Hippocampal formation (tissue), 2 donors: ENCODE measurements at places on chromosomes 13 and 19.

DNA sequence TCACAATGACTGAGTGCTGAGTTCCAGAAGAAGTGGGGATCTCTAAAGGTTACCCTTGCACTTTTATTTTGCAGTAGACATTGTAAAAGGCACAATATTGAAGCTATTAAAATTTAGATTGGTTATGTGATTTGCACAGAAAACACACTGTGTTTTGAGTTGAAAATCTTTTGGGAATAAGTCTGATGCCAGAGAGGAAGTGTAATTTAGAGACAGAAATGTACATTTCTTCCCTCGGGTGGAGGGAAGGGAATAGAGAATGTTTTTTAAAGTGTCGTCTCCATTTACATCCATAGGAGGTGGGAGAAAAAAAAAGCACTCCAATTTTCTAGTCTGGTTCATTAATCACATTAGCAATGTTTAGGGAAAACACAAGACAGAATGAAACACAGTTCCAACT is 465.8 kb downstream of the OLFM4 start:
- DNase-seq = no peak

DNA sequence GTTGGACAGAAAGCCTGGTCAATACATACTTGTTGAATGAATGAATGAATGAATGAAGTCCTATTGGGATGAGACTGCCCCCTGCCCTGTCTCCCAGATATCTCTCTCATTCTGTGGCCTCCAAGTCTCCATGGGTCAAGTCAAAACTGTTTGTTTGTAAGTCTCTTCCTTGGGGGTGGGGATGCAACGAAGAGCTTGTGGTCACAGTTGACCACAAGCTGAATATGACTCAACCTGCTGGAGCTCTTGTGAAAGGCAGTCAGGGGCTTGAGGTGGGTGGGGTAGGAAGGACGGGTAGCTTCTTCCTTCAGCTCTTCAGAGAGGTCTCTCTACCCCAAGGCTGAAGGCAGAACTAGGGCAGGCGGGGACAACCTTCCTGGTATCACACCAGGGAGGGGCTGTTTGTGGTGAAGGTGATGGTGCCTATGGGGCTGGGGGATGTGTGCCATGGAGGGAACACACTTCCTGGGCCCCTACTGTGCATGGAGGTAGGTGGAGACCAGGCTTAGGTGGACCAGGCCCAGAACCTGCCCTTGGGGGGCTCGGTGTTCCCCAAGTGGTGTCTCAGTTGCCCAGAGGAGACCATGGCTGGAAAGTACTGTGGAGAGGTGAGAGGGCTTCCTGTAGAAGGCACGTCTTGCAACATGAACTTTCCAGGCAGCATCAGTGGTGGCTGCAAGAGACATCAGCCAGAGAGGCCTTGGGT is 8.0 kb downstream of the MYO1F start:
- no peak for DNase-seq

DNA sequence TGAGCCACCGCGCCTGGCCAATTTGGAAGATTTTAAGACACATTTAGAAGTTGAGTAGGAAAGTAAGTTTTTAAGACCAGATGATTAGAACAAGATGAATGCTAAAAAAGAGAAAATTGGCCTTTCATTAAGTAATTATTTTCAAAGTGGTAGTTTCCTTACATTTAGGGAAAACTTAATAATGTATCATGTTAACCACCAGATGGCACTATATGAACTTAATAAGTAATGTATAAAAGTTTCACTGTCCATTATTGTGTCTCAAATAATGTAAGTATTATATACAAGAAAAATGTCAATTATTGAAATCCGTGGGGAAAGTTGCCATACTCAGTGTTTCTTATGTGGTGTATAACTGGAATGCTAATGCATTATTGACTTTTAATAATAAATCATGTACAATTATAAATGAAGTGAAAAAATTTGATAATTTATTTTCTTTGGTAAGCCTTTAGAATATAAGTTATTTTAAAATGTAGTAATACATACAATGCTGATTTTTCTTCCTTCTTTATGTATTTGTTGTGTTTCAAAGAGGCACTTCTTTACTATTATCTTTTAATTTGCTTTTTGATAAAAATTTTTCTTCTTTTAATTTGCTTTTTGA is 29.2 kb downstream of the COG6 start:
- no peak for DNase-seq

DNA sequence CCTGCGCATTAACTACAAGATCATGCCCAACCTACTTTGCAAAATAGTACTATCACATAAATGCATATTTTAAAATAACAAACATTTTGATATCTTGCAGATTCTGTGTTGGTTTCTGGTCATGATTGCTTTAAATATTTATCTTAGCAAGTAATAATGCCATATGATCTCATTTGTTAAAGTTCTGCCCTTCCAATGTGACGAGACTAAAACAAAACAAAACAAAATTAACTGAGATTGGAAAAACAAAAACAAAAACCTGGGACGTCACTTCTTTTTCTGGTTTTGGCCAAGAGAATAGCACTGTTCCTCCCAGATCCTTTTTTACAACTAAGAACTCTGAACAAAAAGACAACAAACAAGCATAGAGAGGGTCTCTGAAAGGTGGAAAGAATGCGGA is 436.3 kb downstream of the DACH1 start:
- DNase-seq = no peak

DNA sequence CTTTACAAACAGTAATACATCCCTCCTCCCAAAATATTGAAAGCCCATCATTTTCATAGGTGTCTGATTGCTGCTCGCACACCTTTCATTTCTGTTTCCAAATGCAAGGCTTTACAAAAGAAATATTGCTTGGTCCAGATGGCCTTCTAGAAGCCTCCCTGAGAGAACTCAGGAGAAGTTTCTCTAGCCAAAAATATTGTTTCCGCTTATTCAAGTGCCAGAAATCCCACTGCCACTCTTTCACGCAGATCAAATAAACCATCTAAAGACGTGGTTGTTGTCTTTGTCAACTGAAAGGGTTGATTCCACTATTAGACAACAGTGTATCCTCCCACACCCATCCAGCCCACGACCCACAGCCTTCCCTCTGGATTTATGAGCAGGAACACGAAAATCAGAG is 96.2 kb downstream of the ZIC5 start:
- no peak for DNase-seq

DNA sequence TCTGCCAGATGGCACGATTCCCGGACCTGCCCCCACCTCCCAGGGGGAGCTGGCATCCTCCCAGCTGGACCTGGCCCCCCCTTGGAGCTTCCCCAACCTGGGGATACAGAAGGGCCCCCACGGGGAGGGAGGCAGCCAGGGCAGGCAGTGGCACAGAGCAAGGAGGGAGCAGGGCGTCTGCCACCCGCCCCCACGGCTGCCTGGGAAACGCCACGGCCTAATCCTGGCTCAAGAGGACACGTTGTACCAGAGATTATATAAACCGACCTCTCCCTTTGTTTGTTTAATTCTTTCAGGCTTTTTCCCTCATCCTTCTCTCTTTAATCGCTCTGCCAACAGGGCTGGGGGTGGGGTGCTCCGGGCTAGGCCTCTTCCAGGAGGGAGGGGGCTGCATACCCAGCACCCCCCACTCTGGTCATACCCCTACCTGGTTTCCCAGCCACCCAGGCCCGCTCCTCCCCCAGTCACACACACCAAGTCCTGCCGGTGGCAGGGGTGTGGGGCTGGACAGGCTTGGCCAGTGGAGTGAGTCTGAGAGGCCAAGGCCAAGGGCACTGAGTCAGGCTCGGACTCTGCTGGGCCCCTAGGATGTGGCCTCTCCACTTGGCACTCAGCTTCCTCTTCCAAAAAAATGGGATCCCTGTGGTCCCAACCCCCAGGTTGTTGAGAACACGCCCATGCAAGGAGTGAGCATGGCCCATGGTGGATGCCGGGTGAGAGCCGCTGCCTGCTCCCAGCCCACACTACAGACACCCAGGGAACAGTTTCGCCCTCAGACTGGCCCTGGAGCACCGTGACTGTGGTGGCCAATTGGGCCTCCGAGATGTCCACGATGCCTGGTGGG is 29.5 kb upstream of the NFIC start:
- DNase-seq = peak; percentile 59

GRCh38 chr13:51894239-51894638 is 32.5 kb downstream of the CCDC70 start:
- no peak for DNase-seq

DNA sequence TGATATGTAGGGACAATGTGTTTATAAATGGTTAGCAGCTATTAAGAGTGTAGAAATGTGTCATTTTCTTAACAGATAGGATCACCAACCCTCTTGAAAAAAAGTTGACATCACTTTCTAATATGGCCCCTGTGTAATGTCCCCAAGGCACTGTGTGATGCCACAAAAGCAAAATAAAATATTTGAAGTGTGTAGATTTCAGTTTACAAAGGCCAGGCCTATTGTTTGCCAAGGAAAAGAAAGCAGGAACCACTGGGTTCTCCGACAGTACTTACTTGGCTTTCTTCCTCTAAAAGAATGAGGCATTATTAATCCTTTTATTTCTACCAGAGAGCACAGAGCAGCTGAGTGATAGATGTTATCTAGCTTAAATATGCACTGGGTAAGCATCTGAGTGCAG is 10.5 kb upstream of the GJA3 start:
- DNase-seq = no peak

GRCh38 chr19:8321986-8322637 is 816 bp downstream of the RPS28 start:
- no peak for DNase-seq
